Stimulated activated CD4-positive, alpha-beta T cell treated with anti-CD3 and anti-CD28 coated beads, TNF-alpha, amount 100 ng/mL, for 1 hour (primary cell): ENCODE measurements at places on chromosomes 2 and 18.

DNA sequence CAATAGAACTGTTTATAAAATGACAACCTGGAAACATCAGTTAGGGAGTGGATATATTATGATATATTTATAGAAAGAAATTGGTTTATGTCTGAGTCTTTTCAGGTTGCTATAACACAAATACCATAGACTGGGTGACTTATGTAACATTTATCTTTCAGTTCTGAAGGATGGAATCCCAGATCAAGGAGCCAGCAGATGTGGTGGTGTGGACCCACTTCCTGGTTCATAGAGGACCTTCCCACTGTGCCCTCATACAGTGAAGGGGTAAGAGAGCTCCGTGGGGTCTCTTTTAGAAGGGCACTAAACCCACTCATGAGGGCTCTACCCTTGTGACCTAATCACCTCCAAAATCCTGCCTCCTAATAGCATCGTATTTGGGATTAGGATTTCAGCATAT lies 86.7 kb downstream of the BCL2 start:
- no peak for DNase-seq

GRCh38 chr2:20186855-20187187 lies 38.1 kb downstream of the SDC1 start:
- DNase-seq = no peak

- DNase-seq = no peak
Observed at GRCh38 chr2:1593371-1594122, 150.8 kb downstream of the PXDN start.

DNA sequence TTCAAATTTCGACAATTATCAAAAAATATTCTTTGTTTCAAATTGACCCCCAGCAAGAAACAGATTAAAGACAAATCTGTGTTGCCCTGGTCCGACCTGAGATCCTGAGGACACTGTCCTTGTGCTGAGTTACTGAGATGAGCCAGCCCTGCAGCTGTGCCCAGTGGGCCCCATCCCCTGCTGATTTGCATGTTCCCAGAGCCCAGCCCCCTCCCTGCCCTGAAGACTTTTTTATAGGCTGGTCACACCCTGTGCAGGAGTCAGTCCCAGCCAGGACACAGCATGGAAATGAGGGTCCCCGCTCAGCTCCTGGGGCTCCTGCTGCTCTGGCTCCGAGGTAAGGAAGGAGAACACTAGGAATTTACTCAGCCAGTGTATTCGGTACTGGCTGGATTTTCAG lies 31.4 kb upstream of the ZNG1B start:
- no peak for DNase-seq

DNA sequence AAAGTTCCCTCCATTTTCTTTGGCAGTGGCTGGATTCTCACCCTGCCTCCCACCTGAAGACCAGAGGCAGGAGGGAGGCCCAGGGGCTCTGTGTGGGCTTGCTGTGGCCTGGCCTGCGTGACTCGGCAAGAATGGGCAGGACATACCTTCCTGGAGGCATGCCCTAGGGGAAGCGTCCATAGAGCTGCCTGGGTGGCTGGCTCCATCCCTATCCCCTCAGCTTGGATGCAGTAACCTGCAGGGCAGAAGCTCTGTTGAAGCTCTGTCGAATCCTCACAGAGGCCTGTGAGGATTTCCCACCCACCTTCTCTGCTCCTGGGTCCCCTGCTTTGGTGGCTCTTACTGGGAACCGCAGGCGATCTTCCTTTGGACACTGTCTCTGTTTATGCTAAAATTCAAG lies 1.3 kb upstream of the PRSS56 start:
- no peak for DNase-seq

- DNase-seq = no peak
Observed at GRCh38 chr2:29360016-29360784, 245.0 kb downstream of the CLIP4 start.

- no peak for DNase-seq
Observed at GRCh38 chr2:208556983-208557484, 150.4 kb downstream of the PTH2R start.

DNA sequence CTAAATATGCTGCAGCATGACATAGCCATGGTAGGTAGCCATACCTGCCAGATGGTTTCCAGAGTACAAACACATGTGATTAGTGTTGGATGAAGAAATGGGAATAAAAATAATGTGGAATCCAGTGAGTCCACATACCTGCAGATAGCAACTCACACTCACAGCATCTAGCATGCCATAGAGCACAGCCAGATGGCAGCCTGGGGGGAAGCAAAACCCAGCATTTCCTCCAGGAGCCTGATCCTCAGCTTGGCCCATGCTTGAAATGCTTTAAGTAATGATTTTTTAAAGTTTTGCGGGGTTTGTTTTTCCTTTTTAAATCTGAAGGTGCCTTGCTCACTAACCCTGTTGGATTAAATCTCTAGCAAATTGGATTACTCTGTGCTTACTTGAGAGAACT lies 535.1 kb downstream of the STK39 start:
- no peak for DNase-seq

- no peak for DNase-seq
Observed at GRCh38 chr2:109378682-109379081, 235.1 kb downstream of the SEPTIN10 start.

GRCh38 chr2:195543063-195543462 lies 114.0 kb upstream of the SLC39A10 start:
- DNase-seq = no peak

DNA sequence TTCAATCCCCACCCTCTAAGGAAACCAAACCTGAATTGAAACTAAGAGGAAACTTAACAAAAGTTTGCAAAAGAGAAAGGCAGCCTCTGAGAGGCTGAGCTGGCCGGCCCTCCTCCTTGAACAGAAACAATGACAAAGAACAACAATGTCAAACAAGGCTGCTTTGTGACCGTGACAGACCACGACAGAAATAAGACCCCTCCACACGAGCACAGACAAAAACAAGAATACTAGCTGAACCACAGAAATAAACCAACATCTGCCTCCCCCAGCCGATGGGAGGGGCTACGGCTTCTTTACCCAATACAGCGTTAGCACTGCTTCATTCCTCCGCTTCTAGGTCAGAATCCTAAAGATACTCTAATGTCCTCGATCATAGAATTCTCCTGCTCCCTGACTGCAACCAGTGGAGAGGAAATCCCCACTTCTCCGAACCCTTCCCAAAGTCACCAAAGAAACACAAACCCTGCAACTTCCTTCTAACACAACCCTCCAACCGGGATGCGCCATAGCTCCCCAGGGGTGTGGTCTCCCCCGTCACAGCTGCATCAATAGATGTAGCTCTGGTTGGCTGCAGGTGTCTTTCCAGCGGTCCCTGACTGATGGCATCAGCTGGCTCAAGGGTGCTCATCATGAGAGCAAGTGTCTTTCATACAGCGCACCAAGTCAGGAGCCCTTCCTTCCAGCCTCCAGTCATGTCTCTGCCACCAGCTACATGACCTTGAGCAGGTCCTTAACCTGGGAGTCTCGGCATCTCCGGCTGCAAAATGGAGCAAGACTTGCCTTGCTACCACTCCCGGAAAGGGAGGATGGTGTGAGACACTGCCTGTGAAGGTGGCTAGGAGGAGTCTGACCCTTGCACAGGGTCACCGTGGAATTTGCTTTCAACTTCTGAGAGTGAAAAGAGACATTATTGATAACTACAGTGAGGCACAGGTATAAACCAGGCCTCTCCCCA lies 198.6 kb downstream of the HAUS1 start:
- no peak for DNase-seq

- DNase-seq = no peak
Observed at GRCh38 chr2:170863087-170863486, 46.4 kb downstream of the GAD1 start.

GRCh38 chr2:164589522-164589921 lies 31.8 kb downstream of the GRB14 start:
- DNase-seq = no peak

DNA sequence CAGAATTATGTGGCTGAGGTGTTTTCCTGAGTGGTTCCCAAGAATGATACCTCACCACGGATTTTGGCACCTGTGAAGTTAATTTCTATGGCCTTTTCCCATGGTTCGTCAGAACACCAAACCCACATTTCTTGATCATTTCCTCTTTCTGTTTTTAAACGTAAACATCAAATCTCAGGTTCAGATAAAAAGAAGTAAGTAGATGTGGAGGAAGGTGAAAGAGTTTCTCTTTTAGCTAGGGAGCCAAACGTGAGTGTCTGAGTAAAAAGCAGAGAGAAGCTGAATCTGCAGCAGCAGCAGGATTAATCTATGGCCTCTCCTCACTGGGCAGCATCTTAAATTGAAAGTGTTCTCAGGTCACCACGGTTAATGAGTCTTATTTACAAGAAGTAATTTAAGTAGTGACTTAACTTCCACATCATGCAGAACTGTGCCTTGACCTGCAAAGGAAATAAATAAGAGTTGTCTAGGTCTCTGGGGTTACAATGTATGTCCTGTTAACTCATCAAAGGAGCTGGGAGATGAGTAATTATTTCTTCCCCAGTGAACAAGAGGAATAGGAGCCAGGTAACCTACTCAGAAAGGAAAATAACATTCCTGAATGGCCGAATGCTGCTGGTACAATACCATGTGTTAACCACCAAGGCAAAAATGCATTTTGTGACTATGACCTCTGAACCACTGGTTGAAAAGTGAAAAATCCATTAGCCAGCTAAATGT lies 139.6 kb upstream of the NETO1 start:
- no peak for DNase-seq

GRCh38 chr2:4356109-4356508 lies 652.7 kb downstream of the DCDC2C start:
- DNase-seq = no peak

DNA sequence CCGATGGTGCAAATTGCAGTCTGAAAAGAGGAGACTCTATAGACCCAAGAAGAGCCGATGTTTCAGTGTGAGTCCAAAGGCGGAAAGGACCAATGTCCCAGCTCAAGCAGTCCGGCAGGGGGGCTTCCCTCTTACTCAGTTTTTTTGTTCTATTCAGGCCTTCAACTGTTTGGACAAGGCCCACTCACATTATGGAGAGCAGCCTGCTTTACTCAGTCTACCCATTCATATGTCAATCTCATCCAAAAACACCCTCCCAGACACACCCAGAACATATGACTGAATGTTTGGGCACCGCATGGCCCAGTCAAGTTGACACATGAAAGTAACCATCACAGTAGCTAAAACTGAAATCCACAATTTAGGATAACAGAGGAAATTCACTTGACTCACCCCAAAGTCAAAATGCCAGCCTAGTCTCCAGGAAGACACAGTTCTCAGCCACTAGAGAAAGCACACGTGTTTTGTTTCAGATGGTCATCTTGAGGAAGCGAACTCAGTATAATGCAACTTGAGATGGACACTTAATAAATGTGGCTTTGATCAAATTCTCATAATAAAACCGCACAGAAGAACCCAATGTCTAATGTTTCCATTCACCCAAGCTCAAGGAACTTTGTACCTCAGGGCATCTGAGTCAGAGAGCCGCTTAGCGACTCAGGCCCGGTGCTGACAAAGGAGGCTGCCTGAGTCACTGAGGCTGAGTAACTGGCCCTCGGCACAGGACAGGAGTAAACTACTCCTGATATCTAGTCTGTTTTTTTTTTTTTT lies 2.4 kb downstream of the FHL2 start:
- no peak for DNase-seq

- DNase-seq = no peak
Observed at GRCh38 chr18:75323821-75324585, 103.5 kb downstream of the SMIM21 start.

GRCh38 chr2:780581-780980 lies 103.4 kb upstream of the TMEM18 start:
- DNase-seq = no peak

DNA sequence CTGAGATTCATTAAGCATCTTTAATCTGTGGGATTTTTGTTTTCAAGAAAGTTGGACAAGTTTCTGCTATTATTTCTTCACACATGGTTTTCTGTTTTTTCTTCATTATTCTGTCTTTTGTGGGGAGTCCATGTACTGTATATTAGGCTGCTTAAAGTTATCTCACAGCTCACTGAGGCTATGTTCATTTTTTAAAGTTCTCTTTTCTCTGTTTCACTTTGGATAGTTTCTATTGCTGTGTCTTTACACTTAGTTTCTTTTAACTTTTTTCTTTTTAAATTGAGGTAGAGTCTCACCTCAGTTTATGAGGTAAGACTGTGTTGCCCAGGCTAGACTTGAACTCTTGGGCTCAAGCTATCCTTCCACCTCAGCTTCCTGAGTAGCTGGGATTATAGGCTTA lies 8.6 kb downstream of the OSBPL6 start:
- DNase-seq = no peak

GRCh38 chr2:168053676-168054075 lies 193.7 kb downstream of the STK39 start:
- no peak for DNase-seq

DNA sequence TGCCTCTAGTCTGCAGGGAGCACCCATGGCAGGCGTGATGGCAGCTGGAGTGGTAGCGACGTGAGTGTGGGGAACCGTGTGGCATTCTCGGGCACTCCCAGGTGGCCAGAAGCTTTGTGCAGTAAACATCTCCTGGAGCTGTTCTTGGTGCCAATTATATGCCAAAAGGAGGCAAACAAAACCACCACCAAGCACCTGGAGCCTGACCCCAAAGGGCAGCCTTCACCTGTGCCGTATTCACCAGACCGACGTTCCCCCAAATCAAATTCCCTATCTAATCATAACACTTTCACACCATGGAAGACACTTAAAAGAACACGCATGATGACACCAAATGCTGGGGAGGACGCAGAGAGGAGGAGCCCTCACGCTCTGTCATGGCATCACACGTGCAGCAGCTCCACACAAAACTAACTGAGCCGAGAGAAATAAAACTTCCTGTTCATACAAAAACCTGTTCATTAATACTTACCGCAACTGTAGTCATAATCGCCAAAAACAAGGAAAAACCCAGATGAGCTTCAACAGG lies 123.6 kb downstream of the EIPR1 start:
- no peak for DNase-seq

DNA sequence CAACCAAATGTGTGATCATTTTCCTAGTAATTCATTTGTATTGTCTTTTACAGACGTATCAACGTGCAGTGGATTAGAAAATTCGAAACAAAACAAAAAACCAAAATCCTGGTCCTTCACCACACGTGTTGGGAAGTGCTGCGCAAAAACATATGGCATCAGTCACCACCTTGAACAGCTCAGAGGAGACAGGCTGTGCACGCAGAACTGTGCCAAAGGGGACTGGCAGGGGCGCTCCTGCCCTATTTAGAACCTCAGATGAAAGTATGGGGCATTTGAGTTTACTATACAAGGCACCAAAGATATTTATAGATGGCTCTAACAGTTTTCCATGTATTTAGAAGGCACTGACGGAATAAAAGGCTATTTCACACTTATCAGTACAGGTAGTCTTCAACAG lies 42.3 kb downstream of the NOL10 start:
- DNase-seq = no peak

- no peak for DNase-seq
Observed at GRCh38 chr2:112829961-112830681, 6.5 kb downstream of the IL1B start.

- DNase-seq = no peak
Observed at GRCh38 chr2:63572001-63572400, 16.3 kb downstream of the WDPCP start.
